ENCODE measurements at places on chromosomes 11 and 22.

DNA sequence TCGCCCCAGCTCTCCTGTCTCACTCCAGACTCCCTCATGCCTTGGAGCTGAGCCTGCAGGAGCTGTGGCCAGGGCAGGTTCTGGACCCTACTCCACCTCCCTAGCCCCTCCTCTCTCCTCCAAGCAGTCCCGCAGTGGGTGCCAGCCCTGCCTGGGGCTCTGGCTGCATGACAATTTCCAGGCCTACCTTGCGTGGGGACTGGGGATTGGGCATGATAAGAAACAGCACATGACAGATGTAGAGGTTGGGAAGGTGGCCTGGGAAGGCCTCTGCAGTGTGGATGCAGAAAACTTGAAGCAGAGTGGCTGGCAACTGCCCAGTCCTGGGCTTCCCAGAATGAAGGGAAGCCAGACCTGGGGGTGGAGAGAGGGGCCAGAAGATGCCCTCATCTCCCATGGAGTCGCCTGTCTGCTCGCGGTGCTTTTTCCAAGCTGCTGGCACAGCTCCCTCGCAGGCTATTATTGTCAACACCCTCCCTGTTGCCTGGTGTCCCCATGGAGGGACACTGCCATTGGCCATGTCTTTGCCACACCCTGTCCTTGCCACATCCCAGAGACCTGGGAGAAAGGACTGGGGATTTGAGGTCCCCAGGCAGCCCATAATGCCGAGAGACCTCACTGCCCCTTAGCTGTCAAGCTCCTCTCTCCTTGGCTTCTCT, 48.9 kb upstream of the CDON start:
- no peak for DNase-seq

- DNase-seq = no peak
Observed at GRCh38 chr22:20775342-20775895, 1.5 kb downstream of the SERPIND1 start.

DNA sequence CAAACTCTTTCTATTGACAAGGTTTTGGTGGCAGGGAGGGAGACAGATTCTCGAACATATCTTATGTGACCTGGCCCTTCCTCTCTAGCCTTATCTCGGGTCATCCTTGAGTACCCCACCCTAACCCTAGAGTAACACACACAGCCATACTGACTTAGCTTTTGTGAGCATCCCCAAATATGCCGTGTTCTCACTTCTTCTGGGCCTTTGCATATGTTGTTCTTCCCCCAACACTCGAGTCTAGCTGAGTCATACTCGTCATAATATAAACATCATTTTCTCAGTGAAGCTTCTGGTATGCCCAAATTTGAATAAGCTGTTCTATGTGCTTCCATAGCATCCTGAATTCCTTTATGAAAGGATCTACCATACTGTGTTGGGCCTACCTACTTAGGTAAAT, 8.0 kb downstream of the TTC17 start:
- no peak for DNase-seq

DNA sequence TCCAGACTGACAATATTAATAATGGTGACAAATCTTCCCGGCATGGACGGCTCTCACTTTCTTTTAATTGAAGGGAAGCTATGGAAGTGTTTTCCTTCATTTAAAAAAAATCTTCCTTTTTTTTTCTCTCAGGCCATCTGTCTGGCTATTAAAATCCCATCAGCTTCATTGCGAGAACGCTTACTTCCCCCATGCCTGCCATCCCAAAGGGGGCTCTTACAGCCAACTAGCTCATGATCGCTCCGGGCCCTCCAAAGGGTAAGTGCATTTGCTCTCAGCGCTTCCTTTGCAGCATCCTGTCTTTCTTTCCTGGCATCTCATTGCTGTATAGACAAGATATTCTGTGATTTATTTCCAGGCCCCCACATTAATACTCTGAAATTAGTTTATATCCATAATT, 20.7 kb downstream of the CACNG2 start:
- no peak for DNase-seq

- no peak for DNase-seq
Observed at GRCh38 chr11:43497144-43497543, 138.4 kb downstream of the TTC17 start.

DNA sequence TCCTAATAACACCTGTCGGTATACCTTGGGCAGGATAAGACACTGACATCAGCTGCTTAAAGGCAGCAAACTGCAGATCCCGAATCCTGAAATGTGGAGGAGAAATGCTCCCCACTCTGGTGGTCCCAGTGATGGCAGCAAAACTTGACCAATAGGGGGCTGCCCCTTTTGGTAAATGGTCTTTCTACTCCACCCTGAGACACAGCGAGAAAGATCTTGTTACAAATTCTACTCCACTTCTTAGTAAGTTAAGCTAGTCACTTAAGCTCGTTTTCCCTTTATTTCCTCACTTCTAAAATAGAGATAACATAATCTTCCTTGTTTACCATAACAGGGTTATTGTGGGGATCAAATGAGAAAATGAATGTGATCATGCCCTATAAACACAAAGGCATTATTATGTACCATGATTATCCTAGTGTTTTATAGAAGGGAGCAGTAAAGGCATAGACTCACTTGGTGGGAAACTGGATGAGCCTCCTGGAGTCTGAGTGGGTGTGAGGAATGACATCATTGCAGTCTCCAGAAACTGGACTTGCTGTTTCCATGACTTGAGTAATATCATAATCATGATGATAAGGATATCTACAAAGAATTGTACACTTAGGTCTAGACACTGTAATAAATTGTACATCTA, 50.9 kb downstream of the ENDOD1 start:
- no peak for DNase-seq

DNA sequence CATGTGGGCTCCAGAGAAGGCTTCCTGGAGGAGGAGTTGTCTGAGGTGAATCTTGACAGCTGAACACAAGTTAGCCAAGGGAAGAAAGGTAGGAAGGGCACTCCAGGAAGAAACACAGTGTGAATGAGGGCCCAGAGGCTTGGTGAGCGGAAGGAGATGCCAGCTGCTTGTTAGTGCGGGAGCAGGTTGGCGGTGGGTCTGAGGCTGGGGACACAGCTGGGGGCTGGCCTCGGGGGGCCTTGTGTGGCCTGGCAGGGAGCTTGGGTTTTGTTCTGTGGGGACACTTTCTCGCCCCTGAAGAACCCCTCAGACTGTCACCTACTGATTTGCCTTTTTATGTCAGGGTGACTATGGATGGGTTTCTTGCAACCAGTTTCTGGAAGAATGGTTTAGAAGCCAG, 160.0 kb downstream of the ST3GAL4 start:
- no peak for DNase-seq

DNA sequence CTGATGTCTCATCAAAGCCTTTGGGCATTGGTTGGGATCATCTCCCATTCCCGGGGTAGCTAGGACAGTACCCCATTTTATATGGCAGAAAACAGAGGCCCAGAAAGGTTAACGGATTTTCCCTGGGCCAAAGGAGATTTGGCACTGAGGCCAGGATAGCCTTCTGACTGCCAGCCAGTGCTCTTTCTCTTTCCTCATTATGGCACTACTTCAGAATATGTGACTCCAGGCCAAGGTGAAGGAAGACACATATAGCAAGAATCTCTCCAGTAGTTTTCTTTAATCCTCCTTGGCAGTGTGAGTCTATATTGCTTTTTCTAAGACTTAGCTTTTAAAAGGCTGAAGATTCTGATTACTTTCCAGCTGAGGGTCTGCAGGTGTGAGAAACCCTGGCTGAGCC, 94.8 kb upstream of the AMOTL1 start:
- no peak for DNase-seq

DNA sequence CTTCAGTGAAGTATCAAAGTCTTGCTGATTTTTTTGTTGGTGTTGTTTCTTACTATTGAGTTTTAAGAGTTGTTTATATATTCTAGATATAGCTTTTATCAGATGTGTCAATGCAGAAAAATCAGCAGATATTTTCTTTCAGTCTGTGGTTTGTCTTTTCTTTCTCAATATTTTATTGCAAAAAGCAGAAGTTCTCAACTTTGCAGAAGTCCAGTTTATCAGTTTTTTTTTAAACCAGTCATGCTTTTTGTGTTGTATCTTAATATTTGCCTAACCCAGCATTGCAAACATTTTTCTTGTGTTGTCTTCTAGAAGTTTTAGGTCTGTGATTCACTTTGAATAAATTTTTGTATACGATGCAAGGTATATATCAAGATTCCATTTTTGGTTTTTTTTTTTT, 7.0 kb downstream of the ASRGL1 start:
- no peak for DNase-seq

DNA sequence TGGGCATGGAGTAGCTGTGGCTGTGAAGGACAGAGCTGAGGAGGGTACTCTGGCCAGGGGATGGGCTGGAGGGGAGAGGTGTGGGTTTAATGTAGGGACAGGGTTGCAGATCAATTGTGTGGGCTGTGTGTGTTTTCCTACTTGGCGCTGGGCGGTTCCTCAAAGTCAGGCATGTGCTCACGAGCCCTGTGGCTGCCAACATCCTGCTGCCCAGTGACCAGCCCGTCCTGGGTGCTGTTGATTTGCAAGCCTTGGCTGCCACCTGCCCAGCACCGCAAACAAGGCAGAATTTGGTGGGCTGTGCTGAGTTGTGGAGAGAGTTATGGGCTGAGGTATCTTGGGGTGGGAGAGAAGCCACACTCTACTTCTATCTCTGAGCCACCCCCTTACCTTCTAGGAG, 69.2 kb downstream of the SCN3B start:
- no peak for DNase-seq

GRCh38 chr11:27174021-27174420, 133.4 kb downstream of the BBOX1 start:
- DNase-seq = no peak

GRCh38 chr11:126405906-126406305, 50.4 kb downstream of the ST3GAL4 start:
- DNase-seq = no peak

GRCh38 chr11:77024745-77025144, 9.5 kb upstream of the B3GNT6 start:
- no peak for DNase-seq

GRCh38 chr11:59187035-59187434, 15.1 kb downstream of the DTX4 start:
- no peak for DNase-seq

DNA sequence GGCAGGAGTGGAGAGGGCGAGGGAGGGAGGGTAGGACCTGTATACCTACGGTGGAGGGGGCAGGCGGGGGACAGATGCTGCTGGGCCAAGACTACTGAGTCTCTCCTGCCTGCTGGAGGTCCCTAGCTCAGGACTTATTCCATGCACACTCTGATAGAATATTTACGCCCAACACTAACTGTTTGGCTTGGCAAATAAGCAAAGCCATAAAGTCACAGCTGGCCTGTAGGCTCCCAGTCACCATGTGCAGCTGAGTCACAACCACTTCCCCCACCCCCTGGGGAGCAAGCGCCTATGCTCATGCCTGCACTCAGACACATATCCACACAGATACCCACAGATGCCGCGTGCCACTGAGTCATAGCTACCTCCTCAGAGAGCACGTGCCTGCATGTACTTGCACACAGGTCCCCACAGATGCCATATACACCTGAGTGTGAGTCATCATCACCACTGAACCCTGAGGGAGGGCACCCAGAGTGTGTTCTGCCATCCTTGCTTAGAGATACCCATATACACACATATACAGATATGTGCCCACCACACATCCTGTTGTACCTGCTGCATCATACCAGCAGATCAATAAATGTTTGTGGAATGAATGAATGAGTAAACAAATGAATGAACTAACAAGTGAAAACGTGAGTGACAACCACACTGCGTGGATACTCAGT, 95.8 kb downstream of the SWAP70 start:
- no peak for DNase-seq

GRCh38 chr11:126339073-126339862, 16.2 kb upstream of the ST3GAL4 start:
- no peak for DNase-seq

DNA sequence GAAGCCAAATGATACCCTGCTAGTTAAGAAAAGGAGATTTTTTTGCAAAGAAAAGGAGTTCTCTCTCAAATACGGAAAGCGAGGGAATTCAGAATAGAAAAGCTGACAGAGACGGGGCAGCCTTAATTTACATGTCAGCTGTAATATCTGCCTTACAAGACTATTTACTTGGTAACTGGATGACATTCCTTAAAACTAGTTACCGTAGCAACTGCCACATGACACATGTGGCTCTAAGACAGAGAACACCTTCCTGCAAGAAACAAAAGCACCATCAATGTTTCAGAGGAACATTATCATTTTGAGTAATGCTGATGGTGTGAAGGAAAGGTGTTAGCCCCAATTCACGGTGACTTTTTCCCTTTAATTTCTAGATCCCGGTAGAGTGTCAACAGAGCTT, 222.1 kb downstream of the LRRC4C start:
- no peak for DNase-seq

DNA sequence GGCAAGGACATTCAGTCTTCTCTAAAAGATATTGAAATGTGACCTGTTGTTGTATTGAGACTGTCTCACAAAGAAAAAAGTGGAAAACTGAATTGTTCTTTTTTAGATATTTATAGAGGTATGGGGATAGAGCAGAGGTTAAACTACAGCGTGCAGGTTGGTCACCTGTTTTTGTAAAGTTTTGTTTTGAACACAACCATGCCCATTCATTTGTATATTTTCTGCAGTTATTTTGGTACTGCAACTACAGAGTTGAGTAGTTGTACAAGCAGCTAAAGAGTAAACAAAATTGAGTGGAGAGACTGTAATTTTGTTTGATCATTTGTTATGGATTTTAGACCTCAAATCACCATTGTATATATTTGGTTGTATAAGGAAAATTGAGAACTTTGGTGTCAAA, 11.3 kb downstream of the EED start:
- DNase-seq = no peak
